Hematopoietic multipotent progenitor cell treated with erythropoietin and hydrocortisone succinate and interleukin-3 and kit ligand, for 17 days (in vitro differentiated cells): ENCODE measurements at places on chromosomes 4 and X.

- DNase-seq, result no peak
Measured at GRCh38 chr4:164639001-164639400, 114.9 kb upstream of the SMIM31 start.

- no peak for DNase-seq
Measured at GRCh38 chrX:40013266-40014195, 84.2 kb downstream of the BCOR start.

DNA sequence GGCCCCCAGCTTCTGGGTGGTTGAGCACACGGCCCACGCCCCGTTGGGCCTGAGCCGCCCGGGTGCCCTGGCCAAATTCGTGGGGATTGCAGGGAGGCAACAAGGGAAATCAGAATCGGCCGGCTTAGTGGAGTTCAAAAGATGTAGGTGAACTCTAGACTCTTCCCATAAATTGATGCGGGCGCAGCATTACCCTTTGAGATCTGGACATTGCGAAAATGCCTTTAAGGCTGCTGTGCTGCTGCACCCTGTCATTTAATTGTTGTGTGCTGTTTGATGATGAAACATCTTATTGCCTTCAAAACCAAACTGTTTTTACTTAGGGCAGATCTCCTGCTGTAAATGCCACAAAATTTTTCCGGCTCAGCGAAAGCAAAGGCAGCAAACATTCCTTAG, 409 bp upstream of the MPP1 start:
- no peak for DNase-seq

DNA sequence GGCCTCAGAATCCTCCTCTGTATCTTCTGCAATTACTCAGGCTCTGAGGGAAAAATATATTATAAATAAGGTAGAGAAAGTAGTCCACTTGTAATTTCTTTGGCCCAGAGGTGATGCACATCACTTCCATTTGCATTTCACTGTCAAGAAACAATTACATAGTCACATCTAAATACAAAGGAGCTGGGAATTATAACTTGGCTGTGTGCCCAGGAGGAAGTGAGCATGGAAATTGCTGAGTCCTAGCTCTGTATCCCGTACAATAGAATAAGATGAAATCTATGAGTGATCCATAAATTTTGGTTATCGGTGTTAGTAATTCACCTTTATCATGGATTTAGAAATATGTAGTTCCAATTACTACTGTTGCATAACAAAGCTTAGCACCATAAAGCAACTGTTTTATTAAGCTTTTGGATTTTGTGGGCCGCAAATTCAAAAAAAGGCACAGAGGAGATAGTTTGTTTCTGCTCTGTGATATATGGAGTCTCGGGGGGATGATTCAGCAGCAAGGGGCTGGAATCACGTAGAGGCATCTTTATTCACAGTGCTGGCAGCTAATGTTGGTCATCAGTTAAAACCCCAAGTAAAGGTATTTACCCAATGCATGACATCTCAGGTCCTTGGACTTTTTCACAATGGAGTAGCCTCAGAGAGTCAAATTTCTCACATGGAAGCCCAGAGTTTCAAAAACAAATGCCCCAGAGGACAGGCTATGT, 241.4 kb upstream of the GALNT7 start:
- DNase-seq, result no peak

GRCh38 chr4:147733716-147734344, 1.9 kb downstream of the ARHGAP10 start:
- no peak for DNase-seq

DNA sequence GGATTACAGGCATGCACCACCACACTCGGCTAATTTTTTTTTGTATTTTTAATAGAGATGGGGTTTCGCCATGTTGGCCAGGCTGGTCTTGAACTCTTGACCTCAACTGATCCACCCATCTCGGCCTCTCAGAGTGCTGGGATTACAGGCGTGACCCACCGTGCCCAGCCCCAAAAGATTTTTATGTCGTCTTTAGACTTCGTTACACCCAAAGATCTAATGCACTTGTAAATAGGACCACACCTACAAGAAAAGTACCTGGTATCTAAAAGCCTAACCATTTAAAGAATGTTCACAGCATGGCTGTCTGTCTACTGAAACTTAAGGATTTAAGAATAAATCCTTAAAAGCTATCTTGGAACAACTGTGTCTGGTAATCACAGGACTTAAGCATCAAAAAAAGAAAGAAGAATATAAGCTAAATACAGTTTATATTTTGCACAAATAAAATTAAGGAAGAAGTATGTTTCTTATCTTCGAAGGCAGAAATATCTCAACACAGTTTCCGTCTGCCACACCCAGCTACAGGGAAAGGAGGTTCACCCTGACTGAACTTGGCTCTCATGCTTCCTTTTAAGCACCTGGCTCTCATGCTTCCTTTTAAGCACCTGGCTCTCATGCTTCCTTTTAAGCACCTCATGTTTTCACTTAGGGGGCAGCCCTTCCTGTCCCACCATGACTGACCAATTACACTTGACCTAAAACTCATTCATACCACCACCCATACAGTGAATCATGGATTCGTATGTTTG, 92.0 kb upstream of the STS start:
- no peak for DNase-seq

GRCh38 chrX:82677286-82677685, 830.8 kb upstream of the POU3F4 start:
- no peak for DNase-seq

DNA sequence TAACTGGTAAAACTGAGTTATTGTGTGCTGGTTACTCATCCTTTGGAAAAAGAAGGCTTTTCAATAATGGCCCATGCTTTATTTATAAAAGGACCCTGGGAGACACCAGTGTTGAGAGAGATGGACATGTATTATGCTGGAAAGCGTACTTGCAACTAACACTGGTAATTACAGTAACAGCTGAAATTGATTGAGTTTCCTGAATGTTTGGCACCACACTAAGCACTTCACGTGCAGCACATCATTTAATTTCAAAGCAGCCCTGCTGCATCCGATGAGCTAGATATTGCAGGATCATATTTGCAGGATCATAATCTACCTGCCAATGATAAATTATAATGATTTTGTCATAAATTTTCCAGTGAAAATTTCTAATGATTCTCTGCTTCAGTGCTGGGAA, 81.5 kb downstream of the QRFPR start:
- no peak for DNase-seq

GRCh38 chr4:138269175-138269574, 27.0 kb upstream of the SLC7A11 start:
- no peak for DNase-seq

GRCh38 chrX:68898598-68898997, 69.8 kb downstream of the EFNB1 start:
- no peak for DNase-seq

- DNase-seq, result no peak
Measured at GRCh38 chrX:68994135-68994890, 165.5 kb downstream of the EFNB1 start.

GRCh38 chr4:87967193-87967592, 8.3 kb upstream of the SPP1 start:
- no peak for DNase-seq

- no peak for DNase-seq
Measured at GRCh38 chrX:72576141-72576894, 3.7 kb upstream of the HDAC8 start.

DNA sequence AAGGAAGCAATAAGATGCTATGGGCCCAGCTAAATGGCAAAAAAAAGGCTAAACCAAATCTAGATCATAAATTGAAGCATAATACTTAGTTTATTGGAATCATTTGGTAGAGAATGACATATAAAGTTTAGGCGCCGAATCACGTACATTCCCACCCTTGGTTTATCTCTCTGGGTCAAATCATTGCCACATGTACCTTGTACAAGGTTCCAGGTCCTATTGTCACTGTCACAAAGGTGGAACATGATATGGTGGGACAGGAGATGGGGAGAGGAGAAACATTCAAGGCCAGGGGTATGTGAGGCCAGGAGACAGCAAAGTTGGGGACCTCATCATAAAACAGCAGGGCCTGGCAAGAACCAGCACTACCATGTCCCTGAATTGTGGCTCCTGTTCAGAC, 13.4 kb downstream of the MAML3 start:
- DNase-seq, result no peak

DNA sequence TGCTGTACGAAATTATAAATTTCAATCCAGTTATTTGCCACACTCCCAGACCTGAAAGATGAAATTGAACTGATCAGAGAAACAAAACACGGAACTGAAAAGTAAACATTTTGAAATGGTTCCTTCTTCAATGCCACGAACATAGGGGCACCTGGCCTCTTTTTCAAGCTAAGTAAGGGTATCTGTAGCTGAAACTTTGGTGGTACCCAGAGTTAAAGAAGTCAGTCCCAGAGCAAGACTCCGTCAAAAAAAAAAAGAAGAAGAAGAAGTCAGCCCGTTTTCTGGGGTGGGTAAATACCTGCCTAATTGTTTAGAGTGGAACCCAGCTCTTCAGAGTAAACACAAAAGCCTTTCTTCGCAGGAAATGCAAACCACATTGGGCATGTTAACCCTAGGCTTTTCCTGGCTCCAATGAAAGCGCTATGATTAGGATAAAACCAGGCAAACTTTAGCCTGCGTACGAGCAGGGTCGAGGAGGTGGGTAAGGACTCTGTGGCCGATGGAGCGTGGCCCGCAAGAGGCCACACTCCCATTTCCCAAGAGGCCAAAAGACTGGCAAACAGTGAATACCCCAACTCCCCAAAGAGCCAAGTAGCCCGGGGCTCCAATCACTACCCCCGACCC, 1.3 kb downstream of the ANTXR2 start:
- DNase-seq, result no peak

- no peak for DNase-seq
Measured at GRCh38 chr4:184103527-184104264, 114.0 kb downstream of the ENPP6 start.

DNA sequence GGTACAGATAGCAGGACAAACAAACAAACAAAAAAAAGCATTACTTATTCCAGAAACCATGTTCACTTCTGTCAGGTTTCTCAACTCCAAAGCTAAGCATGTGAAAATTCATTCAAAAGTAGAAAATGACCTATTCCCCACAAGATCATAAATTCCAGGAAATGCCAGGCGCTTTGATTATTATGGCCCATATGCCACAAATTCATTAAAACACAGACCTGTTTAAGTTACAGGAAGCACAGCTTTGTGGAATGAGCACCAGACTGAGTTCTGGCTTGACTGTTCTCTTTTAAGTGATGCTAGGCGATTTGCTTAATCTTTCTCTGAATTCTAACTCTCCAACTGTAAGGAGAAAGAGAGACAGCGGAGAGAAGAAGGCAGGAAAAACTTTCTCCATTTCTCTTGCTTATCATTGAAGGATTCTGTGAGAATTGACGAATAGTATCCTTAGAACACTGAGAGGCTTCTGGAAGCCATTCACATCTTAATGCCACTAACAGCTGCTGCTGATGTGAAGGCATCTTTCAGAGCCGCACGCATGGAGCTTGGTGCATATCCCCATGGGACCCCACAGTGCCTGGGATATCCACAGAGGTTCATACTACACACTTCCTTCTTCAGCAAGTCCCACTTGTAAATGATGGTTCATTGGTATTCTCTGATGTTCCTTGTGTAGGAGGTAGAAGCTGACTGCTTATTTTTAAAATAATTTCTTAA, 138.0 kb downstream of the ZNF674 start:
- DNase-seq, result no peak

DNA sequence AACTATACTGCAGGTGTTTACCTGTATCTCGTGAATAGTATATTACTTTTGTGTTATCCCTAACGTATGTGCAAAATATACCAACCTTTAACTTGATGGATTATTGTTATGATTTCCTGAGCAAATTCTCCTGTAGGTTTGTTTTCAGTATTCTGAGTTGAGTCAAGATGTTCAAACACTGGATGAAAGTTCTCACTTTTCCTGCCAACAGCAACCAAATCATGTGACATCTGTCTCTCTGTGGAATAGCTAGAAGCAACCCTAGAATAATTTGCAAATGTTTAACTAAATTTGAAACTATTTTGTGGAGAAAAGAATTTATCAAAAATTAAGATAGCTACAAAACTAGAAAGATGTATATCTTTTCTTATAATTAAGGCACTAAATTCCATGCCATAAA, 35.6 kb downstream of the BCLAF3 start:
- no peak for DNase-seq

DNA sequence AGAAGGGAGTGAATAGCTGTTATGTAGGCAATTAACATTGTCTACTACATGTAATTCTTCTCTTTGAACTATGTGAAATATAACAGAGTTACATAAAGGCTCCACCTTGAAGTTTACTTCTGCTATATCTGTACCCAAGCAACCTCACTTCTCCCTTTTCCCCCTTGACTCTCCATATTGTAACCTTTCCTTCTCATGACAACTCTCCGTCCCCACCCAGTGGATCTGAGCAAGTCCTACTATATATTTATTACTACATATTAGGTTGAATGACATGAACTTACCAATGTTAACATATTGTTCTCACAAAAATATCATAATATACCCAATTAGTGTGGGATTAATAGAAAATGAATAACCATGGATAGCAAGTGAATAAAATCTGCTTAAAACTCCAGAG, 93.2 kb upstream of the ATP8A1 start:
- no peak for DNase-seq

- DNase-seq, result no peak
Measured at GRCh38 chr4:74161666-74162450, 3.9 kb downstream of the MTHFD2L start.

GRCh38 chr4:40212674-40213527, 16.1 kb downstream of the RHOH start:
- no peak for DNase-seq

GRCh38 chr4:187380181-187380581, 615.4 kb upstream of the ZFP42 start:
- no peak for DNase-seq

- no peak for DNase-seq
Measured at GRCh38 chrX:109716431-109717028, 16.5 kb downstream of the ACSL4 start.

GRCh38 chr4:74794382-74795010, at the start of gene BTC:
Gene BTC, minus strand, starts transcription at chr4:74794523. Its CDS starts 198 bp downstream, at chr4:74794325.
- no peak for DNase-seq

GRCh38 chrX:136196691-136197155, 49.4 kb downstream of the FHL1 start:
- DNase-seq, result no peak

DNA sequence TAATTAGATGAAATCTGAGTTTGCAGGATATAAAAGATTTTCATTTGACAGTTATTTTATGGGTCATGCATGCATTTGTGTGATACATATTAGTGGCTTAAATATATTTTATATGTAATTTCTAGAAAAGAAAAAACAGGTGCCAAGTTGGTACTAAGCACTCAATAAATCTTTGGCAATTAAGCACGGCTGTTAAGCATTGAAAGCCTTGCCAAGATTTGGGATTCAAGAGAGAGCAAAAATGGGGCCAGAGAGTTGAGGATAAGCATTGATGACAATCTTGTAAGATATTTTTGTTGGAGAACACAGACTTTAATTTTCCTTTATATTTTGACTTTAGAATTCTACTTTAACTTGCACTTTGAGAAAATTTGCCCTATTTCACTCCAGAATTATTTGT, 249.8 kb upstream of the MAD2L1 start:
- DNase-seq, result no peak

- DNase-seq, result no peak
Measured at GRCh38 chrX:122279746-122280145, 904.3 kb upstream of the GRIA3 start.

DNA sequence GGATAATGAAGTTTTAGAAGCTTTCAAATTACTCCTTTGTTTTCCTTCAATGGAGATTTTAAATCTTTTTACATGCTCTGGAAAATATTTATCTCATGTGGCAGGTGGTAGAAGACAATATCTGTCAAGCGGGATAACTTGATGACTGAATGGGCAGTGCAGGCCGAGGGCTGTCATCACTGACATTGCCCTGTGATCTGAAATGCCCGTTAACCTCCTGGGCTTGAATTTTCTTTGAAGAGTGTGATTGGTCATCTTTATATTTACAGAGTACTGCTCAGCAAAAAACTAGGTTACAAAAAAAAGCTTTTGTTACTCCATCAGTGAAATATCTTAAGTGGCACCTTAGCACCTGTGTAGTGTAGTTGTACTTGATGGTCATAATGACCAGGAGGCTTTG, 147.5 kb downstream of the GATB start:
- no peak for DNase-seq
